AML-193 (cell line): ENCODE measurements at places on chromosomes 11 and 22.

DNA sequence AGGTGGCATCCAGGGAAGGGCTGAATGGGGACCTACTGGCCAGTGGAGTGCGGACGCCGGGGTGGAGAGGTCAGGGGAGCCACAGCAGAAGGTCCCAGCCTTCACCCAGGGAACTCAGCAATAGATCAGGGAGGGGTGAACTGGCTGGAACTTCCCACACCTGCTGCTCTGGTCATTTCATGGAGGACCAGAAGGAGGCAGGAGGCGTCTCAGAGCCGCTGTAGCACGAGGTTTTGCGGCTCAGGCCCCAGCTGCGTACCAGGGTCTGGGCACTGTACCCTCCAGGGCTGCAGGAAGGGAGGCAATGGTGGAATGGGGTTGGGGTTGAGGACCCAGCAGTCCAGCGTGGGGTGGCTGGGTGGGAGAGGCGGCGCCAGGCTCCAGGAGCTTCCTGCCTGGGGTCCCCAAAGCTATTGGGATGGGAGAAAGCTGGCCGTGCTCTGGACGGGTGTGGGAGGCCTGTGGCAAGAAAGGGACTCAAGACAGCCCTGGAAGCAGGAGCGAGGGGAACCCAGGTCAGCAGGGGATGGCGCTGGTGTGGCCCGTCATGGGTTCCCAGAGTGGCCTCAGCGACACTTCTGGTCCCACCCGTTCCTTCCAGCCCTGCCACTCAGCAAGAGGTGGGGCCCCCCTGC is 20.2 kb upstream of the BRSK2 start:
- no peak for DNase-seq

DNA sequence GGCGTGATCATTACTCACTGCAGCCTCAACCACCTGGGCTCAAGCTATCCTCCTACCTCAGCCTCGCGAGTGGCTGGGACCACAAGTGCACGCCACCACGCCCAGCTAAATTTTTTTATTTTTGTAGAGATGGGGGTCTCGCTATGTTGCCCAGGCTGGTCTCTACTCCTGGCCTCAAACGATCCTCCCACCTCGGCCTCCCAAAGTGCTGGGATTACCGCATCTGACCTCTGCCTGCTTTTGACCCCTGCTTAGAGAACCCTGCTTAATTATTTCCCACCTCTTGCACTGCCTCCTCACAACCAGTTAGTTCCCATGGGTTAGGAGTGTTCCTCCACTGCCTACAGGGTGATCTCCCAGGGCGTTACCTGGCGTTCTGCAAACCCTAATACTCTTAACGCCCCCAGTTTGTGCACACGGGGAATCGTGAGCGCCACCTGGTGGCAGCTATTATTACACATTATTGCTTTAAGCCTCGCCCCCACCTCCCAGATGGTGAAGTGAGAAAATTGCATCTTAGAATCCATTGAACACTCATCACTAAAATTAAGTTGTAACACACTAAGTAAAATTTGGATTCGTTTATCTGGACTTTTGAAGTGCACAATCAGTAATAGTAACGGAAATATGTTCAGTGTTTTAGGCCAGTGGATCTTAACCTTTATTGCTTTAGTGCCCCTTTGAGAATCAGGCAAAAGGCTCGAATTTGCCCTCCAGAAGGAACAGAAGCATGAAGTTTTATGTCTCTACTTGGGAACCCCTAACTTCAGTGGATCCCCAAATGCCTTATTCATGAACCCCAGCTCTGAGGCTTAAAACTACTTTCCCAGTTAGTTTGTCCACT is 61.4 kb upstream of the ASPHD2 start:
- DNase-seq: peak; percentile 47

DNA sequence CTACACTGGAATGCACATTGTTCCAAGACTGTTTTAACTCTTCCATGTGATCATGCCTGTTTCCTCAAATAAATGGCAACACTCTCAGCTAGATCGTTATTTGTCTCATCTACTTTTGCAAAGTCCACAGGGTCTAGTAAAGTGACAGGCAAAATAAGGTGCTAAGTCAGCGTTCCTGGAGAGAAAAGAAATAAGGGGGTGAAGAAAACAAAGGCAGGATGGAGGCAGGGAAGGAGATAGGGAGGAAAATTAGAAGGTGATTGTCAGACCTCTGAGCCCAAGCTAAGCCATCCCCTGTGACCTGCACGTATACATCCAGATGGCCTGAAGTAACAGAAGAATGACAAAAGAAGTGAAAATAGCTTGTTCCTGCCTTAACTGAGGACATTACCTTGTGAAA is 132.1 kb downstream of the RAB38 start:
- DNase-seq: no peak

DNA sequence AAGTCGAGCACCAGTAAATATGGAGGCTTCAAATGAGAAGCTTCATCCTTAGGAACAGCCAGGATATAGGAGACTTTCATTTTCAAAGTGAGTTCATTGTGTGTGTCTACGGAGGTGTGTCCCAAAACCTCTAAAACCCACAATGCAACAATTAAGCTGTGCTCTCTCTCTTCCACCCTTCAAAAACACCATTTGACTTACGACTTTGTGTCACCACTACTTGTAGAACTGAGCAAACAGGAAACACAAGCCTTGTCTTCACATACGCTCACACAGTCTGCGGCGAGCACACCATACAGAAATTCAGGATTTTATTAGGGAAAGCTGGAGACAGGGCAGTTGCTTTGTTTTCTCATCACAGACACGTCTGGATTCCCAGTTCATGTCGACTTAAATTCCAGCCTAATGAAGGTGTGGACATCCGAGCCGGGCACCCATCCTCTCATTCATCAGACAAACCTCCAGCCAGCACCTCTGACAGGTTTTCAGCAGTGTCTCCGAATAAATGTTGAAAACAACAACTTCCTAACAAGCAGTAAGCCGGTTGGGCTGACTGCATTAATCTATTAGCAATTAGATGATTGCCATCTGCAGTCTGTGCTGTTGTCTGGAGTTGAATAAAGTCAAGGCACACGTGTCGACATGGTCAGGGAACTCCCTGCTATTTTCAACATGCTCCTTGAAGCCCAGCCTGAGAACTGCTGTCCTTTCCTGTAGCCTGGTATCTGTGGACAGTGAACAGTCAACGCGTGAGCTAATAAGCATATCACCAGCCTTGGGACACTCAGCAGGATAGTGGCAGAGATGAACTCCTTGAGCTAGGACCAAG is 1411.1 kb downstream of the BRD1 start:
- no peak for DNase-seq

- no peak for DNase-seq
These were observed 7.8 kb downstream of the PRDM11 start for GRCh38 chr11:45154276-45154675.

DNA sequence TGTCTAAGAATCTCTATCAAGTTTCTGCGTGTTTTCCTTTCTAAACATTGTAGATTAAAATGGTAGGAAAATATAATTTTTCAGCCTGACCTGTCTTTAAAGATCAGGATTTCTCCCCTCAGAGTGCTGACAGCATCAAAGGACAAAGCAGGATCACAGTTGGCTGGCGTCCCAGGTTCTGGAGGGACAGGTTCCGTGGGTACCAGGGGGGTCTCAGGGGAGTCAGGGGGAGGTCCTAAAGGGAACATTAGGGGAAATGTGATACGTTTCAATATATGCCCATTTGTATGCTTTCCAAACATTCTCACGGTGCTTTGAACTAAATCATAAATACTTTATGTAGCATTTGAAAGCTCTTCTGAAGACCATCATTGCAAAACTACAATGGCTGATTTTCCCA is 3.4 kb downstream of the MMP3 start:
- no peak for DNase-seq

GRCh38 chr11:117034901-117035300 is 63.3 kb downstream of the SIK3 start:
- DNase-seq: no peak

- DNase-seq: no peak
These were observed 22.0 kb upstream of the TUB start for GRCh38 chr11:8059030-8059429.

DNA sequence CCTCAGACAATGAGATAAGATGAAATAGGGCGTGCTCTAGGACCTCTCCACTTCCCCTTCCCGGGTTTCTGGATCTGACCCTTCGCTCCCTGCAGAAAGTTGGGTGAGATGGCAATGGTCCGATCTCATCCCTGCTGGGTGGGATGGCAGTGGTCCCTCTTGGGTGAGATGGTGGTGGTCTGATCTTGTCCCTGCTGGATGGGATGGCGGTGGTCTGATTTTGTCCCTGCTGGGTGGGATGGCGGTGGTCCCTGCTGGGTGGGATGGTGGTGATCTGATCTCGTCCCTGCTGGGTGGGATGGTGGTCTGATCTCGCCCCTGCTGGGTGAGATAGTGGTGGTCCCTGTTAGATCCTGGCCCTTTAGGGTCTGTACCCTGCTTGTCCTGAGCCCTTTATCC is 21.3 kb downstream of the ST14 start:
- no peak for DNase-seq

GRCh38 chr11:71235719-71236118 is 16.7 kb downstream of the SHANK2 start:
- DNase-seq: no peak

DNA sequence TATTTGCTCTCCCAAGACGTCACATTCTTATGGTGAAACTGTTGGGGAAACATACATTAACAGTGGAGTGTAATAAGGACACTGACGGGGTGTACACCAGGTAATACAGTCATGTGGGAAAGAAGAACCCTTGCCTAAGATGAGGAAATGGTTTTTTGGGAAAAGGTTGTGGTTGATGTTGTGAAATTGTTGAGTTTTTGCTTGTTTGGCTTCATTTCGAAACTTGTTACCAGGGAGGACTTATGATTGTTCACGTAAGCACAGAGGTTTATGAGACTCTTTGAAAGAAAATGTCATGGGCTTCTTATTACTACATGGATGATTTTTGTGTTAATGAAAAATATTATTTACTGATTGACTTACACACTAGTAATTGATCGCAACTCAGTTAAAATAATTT is 16.8 kb downstream of the ANO3 start:
- no peak for DNase-seq

DNA sequence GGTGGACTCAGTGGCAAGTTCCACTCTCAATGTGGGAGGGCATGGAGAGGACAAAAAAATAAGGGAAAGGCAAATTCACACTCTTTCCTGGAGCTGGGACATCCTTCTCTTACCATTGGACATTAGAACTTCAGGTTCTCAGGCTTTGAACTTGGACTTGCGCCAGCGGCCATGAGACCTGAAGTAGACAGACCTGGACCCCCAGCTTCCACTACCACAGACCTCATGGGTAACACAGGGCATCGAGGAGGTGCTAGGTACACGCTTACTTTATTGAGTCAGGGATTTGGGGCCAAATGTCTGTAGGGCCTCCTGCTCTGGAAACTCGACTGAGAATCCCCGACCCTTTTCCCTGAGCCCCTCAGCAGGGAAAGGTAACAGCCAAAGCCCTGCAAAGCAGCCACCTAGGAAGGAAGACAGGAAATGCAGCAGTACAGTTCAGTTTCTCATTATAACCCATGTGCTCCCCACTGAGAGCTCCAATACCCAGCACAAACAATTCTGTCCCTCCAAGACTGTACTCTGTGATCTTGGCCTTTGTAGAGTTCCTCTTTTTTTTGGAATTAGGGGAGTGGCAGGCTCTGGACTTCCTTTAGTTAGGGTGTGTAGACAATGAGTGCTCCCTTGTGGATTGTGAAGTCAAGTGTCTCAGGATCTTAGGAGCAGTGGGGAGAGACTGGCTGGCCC is 5.7 kb downstream of the CHRNA10 start:
- peak; percentile 14 for DNase-seq

DNA sequence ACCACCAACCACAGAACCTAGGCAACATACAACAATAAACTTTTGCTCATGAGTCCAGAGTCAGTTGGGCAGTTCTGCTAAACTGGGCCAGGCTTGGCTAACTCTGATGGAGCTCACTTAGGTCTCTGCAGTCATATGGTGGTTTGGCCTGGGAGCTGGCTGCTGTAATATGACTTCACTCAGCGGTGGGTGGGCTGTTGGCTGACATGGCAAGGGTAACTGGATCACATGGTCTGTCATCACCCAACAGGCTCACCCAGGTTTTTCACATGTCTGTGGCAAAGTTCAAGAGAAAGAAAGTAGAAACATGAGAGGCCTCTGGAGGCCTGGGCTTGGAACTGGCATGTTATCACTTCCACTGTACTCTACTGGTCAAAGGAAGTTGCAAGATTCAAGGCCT is 43.2 kb upstream of the CLMP start:
- DNase-seq: no peak

GRCh38 chr11:123674297-123674696 is 19.9 kb upstream of the SCN3B start:
- no peak for DNase-seq

DNA sequence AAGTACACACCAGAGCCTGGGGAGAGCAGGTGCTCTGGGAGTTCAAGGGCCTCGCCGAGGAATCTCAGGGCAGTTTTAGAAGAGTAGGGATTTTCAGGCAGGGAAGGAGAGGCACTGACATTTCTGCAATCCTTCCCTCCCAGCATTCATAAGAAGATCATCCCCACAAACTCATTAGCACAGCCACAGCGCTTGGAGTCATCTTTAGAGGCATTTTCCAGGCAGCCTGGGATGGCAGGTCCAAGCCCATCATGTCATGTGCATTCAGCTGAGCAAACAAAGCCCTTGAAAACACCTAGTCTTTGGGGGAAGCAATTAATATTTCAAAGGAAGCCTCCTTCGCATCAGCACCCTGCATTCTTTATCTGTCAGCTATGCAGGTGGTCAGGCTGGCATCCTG is 43.8 kb downstream of the MAP6 start:
- no peak for DNase-seq

DNA sequence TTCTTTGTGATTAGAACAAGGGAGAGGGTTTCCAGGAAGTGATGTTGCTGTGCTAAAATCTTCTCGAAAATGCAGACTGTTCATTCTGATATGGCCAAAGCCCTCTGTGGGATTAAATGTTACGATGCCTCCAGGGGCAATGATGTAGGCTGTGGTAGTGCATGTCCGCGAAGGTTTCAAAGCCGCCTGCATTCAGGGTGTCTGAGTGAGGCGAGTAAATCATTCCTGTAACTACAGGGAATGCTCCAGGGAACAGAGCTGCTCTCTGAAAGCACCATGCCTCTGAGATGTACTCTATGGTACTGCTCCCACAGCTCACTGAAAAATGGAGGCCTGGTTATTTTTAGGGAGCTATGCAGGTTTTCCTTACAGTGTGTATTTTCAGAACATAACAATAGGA is 21.2 kb downstream of the PDGFD start:
- DNase-seq: no peak

DNA sequence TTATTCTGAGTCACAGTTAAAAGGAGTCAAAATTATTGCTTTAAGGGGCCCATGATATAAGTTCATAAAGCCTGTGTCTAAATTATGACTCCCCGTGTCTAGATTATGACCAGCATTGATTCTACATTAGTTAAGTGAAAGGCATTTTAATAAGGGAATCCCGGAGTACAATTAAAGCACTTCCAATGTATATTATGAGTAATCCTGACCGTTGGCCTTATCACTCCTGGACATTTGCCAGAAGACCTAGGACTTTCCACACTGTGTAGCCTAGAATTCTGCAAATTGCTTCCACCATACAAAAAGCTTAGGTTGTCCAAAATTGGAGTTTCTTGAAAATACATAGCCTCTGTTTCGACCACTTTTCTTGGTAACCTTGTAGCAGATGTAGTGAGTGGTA is 1292.6 kb downstream of the LRRC4C start:
- DNase-seq: no peak

DNA sequence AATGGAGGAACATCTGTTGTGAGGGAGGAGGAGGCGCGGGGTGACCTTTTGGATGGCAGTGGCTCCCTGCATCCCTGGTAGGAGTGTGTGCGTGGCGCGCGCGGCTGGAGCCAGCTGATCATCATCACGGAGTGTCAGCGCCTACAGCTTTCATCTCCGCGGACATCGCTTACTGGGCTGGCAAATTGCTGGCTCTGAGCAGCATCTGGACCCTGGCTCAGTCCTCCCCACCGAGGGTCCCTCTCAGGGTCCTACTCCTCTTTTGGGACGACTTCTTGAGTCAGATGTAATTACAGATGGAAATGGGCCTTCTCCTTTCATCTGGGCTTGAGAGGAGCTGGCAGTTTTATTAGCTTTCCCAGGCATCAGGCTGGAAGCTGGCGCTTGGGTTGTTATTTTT is 85.3 kb downstream of the CACNA1I start:
- DNase-seq: no peak
